NCI-H2081 (cell line): ENCODE measurements at places on chromosomes 12 and 14.

GRCh38 chr14:59830338-59830734 is 40.2 kb downstream of the RTN1 start:
- no peak for DNase-seq

DNA sequence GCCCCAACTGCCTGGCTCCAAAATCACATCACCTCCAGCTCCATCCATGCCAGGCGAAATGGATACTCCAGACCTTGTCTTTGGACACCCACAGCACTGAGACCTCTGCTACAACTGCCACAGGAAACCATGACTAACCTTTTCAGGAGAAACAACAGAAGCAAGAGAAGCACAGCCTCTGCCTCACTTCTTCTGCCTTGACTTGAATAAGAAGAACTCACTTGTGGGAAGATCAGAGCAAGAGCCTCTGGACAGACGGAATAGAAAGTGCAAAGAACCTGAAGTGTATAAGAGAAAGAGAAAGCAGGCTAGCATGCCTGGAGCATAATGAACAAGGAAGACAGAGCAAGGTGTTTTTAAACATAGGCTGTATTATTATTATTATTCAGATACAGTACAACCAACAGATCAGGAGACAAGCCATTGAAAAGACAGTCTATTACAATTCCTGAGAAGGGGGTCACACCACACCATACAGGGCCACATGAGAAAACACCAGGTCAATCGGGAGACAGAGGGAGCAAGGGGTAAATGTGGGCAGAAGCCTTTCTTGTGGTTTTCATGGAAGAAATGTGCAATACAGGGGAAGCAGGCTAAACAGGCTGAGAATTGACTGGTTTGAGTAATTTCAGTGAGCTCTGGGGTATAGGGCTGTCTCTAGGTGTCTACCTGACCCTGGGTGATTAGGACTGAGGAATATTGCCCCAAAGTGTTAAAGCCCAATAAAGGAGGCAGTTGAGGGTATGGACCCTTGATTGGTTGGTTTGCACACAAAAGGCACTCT is 7.4 kb upstream of the OR10P1 start:
- DNase-seq = no peak

DNA sequence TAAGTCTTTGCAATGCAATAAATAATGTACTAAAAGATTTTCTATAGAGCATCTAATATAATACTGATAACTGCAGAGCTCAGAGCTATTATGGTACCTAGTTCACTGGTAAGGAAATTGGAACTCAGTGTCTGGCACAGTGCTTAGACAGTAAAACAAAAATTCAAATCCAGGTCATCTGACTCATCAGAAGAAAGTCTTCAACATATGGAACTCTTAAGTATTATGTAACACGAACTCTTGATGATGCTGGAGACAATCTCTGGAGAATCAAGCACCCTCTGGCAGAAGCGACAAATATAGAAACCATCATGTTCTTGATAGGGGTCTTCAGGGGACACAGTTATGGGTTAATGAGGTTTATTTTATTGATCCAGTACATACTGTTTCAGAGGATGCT is 37.3 kb upstream of the TRHDE start:
- DNase-seq = no peak

- no peak for DNase-seq
Measured at GRCh38 chr14:101834800-101835547, 73.5 kb downstream of the PPP2R5C start.

- DNase-seq = no peak
Measured at GRCh38 chr14:56172571-56172971, 54.4 kb downstream of the PELI2 start.
